ENCODE measurements at places on chromosomes 1 and 21.

GRCh38 chr1:165895451-165895871 is 68.0 kb downstream of the UCK2 start:
- DNase-seq: no peak

DNA sequence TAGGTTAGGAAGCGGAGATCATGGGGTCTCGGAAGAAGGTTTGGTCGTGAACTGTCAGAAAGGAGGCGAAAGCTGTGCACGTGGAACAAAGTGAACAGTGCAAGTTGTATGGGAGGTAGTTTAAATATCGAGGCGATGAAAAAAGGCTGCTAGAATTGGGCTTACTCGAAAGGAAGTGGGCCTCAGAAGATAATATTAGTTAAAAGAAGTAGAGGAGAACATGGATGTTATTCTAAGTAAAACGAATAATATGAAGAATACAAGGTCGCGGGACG is 571 bp downstream of the WDR3 start:
- no peak for DNase-seq

GRCh38 chr21:45266518-45267389 is 20.9 kb downstream of the POFUT2 start:
- DNase-seq: no peak

DNA sequence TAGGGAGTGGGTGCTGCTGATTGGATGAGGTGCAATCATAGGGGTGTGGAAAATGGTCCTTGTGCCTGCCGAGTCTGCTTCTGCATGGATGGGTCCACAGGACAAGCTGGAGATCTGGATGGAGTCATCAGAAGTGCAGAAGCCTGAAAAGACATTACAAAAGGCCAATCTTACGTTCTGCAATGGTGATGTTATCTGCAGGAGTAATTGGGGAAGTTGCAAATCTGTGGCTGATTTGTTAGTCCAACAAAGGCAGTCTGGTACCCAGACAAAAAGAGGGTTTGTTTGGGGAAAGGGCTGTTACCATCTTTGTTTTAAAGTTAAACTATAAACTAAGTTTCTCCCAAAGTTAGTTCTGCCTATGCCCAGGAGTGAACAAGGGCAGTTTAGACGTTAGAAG is 166.5 kb downstream of the PGBD5 start:
- DNase-seq: no peak

- no peak for DNase-seq
Measured at GRCh38 chr21:26072666-26073615, 97.6 kb downstream of the APP start.

GRCh38 chr1:192003295-192004077 is 154.8 kb upstream of the RGS18 start:
- DNase-seq: no peak

GRCh38 chr1:168260393-168260792 is 20.3 kb upstream of the TBX19 start:
- DNase-seq: no peak

Data from hippocampal formation (tissue), 2 donors.